ENCODE measurements at places on chromosomes 4 and X.

GRCh38 chr4:54961357-54961975 is 163.9 kb downstream of the KDR start:
- DNase-seq, result no peak

GRCh38 chr4:155617296-155617695 is 49.4 kb upstream of the GUCY1A1 start:
- no peak for DNase-seq

GRCh38 chr4:76550966-76551780 is 116.1 kb downstream of the SHROOM3 start:
- DNase-seq, result no peak

- DNase-seq, result no peak
Measured at GRCh38 chr4:148333265-148333664, 108.9 kb downstream of the NR3C2 start.

GRCh38 chr4:54400188-54400587 is 171.1 kb downstream of the PDGFRA start:
- DNase-seq, result no peak

DNA sequence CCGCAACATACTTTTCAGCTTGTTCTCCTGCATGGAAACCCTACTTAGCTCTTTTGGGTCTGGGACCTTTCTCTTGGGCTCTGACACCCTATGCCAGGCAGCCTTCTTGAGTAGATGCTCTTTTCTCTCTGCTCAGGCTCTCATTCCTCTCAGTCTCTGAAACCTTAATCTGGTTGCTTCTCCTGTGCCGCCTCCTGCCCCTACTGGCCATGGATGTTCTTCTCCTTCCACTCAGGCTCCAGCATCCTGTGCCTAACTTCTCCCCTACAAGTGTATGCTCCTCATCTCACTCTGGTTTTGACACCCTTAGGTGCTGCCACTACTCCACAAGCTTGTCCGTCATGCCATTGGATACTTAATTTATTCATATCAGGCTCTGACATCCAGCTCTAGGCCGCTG is 15.2 kb downstream of the BLTP1 start:
- DNase-seq, result no peak

DNA sequence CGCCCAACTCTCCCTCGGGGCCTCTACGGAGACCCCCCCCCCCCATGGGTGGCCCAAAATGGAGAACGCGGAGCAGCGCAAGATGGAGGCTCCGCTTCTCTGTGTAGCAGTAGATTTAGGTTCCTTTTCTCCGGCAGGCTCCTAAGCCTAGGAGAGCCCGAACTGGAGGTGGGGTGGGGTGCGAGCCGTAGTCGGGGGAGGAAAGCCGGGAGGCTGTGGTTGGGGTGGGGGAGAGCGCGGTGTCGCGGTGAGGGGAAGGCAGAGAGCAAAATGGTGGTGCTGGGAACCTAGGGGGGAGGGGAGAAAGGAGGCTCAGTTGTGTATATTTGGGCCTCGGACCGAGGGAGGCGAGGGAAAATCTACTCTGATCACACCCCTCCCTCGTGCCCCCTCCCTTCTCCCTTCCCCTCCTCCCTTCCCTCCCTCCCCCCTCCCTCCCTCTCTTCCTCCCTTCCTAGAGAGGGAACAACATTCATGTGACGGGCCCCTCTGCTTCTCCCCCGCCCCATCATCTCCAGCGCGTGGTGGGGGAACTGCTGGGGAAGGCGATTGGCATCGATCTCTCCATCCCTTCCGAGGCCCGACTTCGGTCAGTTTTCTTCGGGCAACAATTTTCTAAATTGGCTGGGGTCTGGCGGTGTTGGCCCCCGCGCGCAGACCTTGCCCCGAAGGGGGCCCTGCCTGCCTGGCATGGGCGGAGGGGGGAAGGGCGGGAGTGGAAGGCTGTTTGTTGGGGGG is at the start of gene STAG2:
TSS of gene STAG2 (plus strand) at position 439 of the 738 bp plus-strand sequence. CDS start 60,922 bp downstream, outside the sequence.
- peak; percentile 20 for DNase-seq

DNA sequence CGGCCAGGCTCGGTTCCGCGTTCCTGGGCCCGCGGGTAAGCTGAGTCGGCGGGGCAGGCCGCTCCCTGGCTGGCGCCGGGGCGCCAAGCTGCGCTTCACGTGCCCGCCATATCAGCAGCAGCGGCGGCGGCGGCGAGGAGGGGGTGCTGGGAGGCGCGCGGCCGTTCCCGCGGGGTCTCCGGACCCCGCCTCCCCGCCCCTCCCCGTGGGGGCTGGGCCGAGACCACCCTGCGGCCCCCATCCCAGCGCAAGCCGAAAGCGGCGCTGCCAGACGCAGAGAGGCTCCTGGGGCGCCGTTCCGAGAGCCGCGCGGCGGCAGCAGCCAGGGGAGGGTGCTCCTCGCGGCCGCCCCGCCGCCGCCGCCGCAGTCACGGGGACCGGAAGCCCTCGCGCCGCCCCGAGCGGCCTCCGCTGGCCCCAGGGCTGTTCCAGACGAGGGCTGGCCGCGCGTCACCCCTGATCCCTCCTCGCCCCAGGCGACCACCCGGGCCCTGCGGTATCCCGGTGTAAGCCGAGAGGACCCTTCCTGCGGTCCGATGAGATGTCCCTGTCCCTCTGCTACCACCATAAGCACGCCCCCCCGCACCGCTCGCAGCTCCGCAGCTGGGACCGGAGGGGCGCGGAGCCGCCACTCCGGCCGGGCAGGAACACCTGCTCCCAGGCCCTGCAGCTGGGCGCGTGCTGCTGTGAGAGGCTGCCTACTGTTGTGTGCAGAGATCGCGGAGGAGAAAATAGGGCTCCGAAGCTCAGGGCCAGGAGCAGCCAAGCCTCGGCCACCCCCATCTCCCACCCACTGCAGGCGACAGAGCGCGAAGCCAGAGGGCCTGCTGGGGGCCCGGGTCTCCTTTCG is 7.5 kb upstream of the BCOR start:
- DNase-seq, result no peak

DNA sequence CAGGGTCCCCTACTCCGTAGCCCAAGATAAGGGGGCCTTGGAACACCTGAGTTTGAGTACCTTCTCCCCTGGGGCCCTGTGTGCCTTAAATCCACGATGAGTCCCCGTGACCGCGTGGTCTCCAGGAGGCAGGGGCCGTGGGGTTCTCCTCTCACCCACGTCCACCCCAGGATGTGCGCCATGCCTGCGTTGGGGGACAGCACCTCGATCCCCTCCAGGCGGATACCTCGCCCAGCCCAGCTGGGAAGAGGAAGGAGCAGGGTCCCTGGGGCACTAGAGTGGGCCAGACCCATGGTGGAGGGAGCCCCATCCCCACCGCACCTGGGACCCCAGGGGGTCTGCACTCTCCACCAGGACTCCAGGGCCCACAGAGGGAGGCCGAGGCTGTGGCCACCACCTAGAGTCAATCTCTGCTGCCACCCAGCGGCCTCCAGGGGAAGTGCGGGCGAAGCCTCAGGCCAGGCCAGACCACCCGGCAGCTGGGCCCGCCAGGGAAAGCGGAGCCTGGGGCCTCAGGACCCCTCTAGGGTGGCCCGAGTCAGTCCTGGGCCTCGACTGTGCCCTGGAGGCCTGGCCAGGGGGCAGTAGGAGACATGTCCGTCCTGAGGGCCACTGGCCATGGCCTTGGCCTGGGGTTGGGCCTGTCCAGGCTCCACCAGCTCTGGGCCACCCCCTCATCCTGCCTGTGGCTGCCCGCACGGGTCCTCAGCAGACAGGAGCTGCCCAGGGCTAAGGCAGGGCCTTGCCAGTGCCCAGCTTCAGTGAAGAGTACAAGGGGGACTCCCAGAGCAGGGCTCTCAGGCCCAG is 55.0 kb downstream of the FAM53A start:
- peak; percentile 87 for DNase-seq

DNA sequence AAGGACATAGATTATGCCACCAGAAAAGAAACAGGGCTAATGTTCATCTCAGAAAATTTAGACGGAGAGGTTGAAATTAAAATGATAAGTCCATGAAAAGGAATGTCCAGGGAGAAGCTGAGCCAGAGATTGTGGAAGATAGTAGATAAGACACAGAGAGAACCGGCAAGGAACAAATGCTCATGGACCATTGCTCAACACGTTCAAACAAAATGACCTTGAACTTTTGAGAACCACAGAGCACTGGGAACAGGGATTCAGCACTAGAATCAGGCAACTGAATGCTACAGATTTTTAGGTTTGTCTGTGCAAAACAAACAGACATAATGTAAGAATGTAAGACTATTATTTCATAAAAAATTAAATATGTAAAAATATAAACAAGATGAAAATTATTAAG is 206.3 kb downstream of the PDGFC start:
- DNase-seq, result no peak

GRCh38 chr4:74919783-74920182 is 13.1 kb upstream of the PARM1 start:
- DNase-seq, result no peak

DNA sequence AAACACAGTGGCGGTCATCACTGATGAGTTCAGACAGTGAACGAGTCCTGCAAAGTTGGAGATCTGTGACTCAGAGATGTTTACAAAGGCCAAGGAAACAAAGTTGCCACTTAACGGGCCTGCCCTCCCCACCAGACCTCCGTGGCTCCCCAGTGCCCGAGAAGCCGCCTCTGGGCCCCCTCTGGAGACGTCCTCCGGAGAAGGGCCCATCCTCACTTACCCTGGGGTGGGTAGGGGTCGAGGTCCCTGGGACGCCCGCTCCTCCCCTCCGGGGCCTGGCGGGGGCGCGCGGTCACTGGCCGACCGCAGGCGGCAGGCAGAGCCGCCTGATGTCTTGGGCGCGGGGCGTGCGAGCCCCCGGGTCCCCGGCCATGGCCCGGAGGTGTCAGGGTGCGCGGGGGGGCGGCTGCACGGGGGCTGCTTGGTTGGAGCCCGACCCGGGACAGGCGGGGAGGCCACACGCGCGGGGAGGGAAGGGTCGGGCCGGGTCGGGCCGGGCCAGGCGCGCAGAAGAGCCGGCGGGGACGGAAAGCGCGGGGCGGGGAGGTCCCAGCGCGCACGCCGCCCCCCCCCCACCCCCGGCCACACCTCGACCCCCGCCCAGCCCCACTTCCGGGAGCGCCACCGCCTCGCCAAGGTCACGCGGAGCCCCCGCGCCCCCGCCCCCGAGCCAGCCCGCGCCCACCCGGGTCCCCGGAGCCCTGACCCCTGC is 529 bp downstream of the DHRSX start:
- peak; percentile 61 for DNase-seq

DNA sequence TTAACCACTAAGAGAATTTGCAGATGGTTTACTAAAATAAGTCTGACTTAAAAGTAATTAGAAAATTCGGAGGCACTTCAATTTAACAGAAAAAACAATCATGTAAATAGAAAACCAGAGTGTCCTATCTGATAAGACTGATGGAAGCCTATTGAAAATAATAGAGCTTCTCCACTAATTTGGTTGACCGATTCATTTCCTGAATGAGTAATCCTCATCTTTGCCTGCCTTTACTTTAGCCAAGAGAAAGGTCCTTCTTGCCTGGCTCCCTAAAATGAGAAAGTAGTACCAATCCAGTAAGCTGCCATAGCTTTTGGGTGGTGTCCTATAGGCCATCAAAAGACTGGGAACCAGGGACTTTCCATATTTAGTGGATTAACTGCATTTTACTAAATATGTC is 48.4 kb downstream of the KCNIP4 start:
- no peak for DNase-seq

- no peak for DNase-seq
Measured at GRCh38 chr4:117421706-117422105, 336.3 kb upstream of the TRAM1L1 start.

DNA sequence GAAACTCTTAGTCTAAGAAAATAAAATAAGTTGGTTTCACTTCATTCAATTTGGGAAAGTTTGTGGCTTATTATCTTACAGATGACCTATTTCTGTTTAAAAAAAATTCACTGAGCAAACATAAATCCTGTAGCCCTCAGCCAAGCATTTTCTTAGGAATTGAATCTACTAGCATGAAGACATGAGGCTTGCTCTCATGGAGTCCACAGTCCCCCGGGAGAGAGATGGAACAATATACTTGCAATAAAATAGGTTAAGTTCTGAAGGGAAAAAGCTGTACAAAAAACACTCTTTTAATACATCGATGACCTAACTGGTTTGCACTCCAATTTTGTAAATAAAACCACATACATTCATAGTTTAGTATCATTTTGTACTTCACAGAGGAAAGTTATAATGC is 642.6 kb upstream of the FAM241A start:
- DNase-seq, result no peak

DNA sequence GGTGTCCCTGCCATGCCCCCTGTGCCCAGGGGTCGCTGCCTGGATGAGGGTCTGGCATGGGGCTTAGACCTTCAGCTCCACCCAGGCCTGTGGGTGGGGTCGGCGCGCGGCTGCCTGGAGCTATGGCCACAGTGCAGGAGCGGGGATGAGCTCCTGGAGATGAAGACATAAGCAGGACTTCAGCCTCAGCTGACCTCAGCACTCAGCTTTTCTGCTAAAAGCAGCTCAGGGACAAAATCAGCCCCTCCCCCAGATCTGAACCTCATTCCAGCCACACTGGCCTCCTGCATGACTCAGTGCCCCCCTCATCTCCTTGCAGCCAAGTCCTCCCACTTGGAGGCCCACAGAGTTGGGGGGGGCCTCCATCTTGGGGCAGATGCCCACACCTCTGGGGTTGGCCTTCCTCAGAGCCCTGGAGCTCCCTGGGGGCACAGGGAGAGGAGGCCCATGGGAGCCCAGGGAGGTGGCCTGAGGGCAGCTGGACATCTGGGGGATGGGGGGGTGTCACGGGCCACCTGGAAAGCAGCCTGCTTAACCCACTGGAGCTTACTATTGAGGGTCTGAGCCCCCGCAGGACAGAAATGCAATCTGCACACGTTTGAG is 19.4 kb upstream of the CPLX1 start:
- DNase-seq, result no peak

- peak; percentile 14 for DNase-seq
Measured at GRCh38 chrX:132292793-132293192, 73.5 kb upstream of the RAP2C start.

- no peak for DNase-seq
Measured at GRCh38 chr4:102612210-102612609, 111.1 kb downstream of the NFKB1 start.

DNA sequence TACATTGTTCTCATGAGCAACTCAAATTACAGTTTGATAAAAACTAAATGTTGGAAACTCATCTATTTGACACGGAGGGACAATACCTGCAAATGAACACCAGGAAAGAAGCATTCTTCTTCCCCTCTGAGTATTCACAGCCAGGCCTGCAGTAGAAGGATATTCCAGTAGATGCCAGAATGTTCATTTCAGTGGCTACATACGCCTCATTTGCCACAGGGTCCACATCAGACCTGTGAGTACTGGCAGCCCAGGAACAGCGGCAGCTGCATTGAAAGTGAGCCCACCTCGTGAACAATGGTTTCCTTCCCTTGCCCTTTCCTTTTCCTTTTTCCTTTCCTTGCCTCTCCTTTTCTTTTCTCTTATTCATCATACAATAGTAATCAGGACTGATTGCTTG is 81.1 kb upstream of the NEIL3 start:
- no peak for DNase-seq

DNA sequence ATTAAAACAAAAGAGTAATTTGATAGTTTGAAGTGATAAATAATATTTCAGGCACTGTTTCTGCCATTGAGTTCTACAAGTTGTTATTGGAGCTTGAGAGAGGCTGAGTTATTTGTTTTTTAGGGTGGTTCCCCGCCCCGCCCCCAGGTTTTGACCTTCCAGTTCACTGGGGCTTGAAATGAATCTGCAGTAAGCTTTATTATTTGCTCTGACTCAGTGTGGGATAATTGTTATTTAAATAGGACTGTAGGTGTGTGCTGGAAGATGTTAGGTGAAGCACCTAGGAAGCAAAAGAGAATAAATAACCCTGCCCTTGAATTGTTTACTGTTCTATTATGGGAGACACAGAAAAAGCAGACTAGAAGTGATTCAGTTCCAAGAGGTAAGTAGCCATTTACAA is 81.2 kb upstream of the KCNIP4 start:
- DNase-seq, result no peak

GRCh38 chr4:1600811-1601532 is 83.1 kb downstream of the FAM53A start:
- no peak for DNase-seq
